Amniotic stem cell (primary cell): ENCODE measurements at places on chromosomes 1 and 21.

GRCh38 chr1:34144766-34145165 lies 20.3 kb downstream of the CSMD2 start:
- no peak for DNase-seq

DNA sequence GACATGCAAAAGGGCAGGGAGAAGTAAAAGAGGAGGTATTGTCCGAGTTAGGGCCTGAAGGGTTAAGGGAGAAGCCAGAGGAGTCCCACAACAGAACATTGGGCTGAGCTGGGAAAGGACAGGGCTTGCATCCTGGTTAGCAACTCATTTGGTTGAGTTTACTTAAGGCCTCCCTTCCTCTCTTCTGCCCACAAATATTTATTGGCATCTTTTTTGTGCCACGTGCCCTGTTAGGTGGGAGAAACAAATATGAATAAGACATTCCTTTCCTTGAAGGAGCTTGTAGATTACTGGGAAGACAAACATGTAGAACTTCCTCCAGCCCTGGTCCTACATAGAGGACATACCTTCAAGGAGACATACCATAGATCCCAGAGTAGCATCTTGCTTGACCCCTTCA lies 53.0 kb upstream of the PRELP start:
- DNase-seq, result no peak

DNA sequence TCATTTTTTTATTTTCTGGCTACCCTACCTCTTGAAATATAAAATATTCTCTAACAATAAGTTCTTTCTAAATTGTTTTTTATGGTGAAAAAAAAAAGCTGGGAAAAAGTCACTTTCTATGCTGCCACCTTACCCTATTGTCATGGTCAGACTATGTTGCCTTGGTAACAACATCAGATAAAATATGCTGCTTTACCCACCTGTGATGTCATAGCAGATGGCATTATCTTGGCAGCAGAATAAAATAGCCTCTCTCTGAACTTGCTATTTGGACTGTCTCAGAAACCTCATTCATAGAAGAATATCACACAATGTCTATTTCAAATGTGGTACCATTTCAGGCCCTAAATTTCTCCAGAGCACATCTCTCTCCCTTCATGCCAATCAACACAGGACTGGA lies 69.6 kb upstream of the SGIP1 start:
- no peak for DNase-seq

DNA sequence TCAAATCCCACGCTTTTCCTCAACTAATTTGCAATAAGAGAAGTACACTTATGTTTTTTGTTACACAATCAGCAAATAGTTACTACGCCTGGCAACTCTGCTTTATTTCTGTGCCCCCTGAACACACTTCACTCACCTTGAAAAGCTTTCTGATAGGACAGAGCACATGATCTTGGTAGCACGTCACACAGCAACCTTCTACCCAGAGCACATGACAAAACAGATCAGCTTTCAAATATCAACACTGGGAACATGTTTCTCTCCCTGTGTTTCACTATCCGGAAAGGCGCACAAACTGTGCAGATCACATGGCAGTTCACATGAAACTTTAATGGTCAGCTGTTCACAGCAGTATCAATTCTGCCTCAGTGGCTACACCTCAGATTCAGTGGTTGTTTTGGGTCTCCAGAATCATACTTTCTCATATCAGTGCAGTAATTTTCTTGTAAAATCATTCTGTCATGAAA lies 2.2 kb downstream of the SLC19A2 start:
- no peak for DNase-seq

DNA sequence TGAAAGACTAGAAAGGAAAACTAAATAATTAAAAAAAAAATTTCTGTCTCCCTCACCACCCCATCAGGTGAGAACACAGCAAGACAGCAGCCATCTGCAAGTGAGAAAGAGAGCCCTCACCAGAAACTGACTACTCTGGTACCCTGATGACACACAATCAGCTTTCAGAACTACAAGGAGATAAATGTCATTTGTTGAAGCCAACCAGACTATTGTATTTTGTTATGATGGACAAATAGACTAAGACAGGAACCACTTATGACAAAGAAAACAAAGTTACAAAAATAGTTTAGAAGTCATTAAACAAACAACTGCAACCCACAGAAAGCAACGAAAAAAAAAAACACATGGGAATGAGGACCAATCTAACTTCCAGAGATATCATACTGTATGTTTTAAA lies 98.3 kb downstream of the FAF1 start:
- no peak for DNase-seq

- no peak for DNase-seq
These were observed 41.9 kb downstream of the SPAG17 start for GRCh38 chr1:118143121-118143520.
